ENCODE measurements at places on chromosomes 11 and 22.

DNA sequence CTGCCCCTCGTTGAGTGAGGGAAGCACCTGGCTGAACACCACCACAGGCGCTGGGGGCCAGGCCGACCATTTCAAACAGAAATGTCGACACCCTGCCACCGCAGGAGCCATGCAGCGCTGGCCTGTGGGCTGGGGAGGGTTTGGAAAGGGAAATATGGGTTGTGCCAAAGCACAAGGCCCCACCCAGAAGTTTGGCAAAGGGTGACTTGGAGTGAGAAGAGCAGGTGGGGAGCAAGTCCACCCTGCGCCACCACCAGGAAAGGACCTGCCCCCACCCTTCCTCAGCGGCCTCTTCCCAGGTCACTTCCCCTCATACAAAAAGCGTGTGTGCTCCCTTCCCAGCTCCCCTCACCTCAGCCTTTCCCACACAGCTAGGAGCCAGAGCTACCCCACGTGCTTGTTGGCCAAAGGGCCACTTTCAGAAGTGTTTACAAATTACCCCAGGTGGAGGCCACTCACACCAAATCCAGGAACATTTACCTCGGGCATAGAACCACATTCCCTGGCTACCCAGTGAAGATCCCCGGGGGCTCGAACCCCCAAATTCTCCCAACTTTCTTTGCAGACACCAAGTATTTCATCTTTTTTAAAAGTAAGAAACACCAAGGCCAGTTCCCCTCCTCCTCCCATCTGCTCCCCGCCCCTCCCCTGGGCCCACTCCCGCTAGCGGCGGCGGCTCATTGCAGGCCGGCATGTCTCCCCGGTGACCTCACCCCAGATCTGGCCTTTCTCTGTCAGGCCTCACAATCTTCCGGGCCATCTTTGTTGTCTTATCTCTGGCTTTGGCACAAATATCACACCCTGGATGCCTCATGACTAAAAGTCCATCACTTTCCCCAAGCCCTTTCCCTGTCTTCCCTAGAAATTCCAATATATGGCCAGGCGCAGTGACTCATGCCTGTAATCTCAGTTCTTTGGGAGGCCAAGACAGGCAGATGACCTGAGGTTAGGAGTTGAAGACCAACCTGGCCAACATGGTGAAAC is 20.5 kb upstream of the SCGB1A1 start:
- DNase-seq = no peak

- DNase-seq = no peak
Observed at GRCh38 chr11:113974741-113975470, at the start of gene HTR3A. Gene HTR3A (plus strand): TSS chr11:113975108. CDS start chr11:113975326, 218 bp downstream.

DNA sequence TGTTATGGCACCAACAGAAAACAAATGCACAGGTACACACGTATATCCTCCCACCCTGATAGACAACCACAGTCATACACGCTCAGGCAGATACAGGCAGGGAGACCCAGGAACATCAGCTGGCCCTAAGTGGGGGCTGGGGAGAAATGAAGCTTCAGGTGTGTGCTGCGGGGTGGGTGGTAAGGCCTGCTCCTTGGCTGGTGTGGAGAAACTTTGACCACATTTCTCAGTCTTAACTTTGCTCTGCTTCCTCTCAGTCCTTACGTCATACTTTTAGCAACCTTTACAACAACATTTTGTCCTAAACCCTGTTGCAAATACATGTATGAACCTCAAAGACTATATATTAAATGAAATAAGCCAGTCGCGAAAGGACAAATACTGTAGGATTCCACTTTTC is 6.7 kb upstream of the ANAPC15 start:
- no peak for DNase-seq

DNA sequence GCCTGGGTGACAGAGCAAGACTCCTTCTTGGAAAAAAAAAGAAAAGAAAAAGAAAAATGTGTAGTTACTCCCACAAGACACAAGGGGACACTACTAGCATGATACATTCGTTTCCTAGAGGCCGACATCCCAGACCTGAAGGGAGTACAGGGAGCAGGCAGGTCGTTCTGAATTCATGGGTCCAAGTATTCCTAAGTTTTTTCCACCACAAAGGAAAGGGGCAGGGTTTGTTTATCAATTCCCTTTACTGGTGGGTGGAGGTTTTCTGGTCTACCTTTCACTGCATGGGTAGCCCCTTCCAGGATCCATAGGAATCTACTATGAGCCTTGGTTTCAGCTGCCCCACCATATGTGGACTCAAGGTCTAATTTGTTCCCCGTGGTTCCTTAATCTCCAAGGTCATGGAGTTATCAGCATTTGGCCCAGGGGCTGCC is 11.8 kb downstream of the TIGD3 start:
- peak; percentile 64 for DNase-seq

DNA sequence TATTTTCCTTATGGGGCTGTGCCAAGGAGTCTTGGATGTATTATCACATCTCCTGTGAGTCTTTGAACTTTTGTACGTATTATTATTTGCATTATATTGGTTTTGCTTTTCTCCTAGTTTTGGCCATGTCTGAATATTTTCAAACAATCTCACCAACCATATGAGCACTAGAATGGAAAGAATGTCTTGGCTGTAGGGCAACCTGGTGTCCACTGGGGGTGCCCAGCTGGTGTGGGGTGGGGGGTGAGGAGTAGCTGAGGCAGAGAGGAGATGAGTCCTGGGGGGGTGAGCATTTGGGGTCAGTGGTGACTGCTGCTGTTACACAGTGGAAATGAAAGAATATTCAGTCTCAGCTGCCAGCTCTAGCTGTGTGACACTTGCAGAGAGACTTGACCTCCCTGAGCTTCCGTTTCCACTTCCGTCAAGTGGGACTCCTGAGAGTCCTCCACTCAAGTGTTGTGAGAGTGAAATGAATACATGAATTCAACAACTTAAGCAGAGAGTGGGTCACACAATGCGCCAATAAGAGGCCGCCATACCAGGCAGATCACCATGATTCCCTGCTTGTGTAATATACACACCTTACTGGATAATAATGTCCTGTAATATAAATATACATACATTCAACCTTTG is 12.7 kb upstream of the PVALB start:
- no peak for DNase-seq

- no peak for DNase-seq
Observed at GRCh38 chr11:43697679-43698078, 17.1 kb downstream of the HSD17B12 start.

- no peak for DNase-seq
Observed at GRCh38 chr22:36134182-36134581, 26.4 kb downstream of the APOL3 start.

GRCh38 chr11:59754859-59755700 is at the start of gene STX3:
Gene STX3 (plus strand): TSS chr11:59755376. CDS start chr11:59755606, 230 bp downstream.
- DNase-seq = peak; percentile 62

GRCh38 chr22:49996119-49996517 is 16.4 kb downstream of the IL17REL start:
- no peak for DNase-seq

DNA sequence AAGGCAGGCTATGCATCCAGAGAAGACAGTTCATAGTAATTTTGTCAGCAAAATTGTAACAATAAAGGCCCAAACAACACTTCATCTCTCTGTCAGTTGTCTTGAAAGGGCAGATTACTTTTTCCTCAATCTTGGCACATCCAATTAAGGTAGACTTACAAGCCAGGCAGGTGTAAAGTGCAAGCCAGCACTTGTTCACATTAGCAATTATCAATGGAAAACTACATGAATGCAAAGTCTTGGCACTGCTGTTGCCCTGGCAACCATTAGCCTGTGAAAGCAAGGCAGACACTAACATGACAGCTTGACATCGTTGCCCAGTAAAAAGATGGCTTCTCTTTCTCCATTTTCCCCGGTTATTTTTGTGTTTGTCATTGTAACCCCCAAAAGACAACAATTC is 677.2 kb upstream of the TENM4 start:
- no peak for DNase-seq

DNA sequence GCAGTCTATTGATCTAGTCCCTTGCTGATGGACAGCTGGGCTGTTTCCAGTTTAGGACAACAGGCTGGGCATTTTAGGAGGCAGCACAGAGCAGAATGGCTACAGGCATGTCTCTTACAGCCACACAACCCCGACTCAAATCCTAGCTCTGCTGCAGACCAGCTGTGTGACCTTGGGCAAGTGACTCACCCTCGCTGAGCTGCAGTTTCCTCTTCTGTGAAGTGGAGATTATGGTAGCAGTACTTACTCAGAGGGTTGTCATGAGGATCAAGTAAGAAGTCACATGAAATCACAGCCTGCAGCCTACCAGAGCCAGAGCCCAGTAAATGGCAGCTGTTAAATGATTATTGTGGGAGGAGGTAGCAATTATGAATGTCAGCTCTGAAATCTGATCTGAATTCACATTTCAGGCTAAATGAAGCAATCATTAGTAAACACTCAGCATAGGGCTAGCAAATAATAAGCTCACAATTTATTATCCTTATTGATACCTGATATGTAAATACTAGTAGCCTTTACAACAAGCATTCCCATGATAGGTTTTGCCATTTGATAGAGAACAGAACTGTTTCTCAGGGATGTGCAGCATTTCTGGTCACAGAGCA is 58.9 kb downstream of the MYEOV start:
- DNase-seq = no peak

DNA sequence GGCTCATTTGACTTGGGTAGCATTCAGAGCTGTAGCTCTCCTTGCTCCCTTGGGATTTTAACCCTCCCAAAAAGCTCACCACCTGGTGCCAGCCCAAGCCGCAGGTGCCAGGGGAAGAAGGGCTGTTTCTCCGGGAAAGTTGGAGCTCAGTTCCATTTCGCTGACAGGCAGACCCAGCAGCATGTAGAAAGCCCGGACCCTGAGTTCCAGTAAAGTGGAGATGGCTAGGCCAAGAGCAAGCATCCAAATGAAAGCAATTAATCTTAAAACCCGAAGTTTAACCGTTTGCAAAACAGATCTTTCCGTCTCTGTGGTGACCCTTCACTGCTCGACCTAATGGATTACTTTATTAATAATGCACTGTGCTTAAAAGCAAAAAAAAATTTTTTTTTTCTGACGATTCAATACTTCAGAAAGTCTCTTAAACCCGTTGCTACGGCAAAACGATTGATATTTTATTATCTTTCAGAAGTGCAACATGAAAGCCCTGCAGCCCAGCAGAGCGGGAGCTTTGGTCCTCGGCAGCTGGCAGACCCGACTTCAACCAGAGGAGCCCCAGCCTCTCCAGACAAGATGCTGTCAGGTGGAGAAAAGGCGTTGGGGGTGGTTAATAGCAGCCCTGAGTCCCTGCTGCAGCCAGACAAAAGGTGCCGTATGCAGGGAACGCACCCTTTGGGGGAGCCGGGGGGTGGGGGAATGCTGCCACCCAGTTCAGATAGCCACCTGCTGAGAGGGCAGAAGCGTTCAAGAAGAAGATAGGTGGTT is 3.3 kb downstream of the LMO1 start:
- no peak for DNase-seq

Measured in CD4-positive, alpha-beta T cell treated with Interleukin-15 for 4 hours (primary cell).